ENCODE measurements at places on chromosomes 12 and 14. TPM values are rescaled to one million over a fixed set of nuclear protein-coding genes. Genes with fewer than 3 reads are reported as not detected.

Gene PRH1
- 35.1 TPM for total RNA-seq

DNA sequence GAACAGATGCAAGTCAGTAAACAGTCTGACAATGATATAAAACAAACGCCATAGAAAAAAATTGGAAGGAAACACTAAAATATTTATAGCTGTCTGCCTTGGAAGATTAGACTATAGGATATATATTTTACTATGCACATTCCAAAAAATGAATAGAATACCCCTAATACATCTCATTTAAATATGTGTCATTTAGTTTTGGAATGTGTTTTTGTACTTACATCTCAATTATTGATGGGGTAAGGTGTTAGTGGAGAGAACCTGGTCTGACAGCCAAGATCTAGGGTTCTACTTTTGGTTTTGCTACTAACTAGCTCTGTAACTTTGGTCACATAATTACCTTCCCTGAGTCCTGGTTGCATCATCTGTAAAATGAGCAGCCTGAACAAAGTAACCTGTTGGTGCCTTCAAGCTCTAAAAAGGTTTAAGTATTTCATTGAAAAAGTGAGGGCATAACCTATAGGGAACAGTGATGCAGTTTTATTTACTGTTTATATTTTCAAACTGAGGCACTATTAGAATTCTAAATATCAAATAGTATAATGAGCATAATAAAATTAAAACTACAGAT, 28.6 kb upstream of the SLC6A13 start:
- DNase-seq, result no peak
- H3K36me3 ChIP-seq, result peaks cover 61% of the 10 kb centered on the region
- no peaks in the 10 kb centered on the region for H3K27me3 ChIP-seq
- H3K27ac ChIP-seq, result no peak overlapping the region

- H3K27me3 ChIP-seq, result no peaks in the 10 kb centered on the region
- H3K4me1 ChIP-seq, result no peaks in the 10 kb centered on the region
- H3K4me3 ChIP-seq, result no peak overlapping the region
- no peak overlapping the region for H3K27ac ChIP-seq
- DNase-seq, result no peak
- no peaks in the 10 kb centered on the region for H3K36me3 ChIP-seq
Measured at GRCh38 chr12:56840922-56841321, 77.8 kb downstream of the HSD17B6 start.

DNA sequence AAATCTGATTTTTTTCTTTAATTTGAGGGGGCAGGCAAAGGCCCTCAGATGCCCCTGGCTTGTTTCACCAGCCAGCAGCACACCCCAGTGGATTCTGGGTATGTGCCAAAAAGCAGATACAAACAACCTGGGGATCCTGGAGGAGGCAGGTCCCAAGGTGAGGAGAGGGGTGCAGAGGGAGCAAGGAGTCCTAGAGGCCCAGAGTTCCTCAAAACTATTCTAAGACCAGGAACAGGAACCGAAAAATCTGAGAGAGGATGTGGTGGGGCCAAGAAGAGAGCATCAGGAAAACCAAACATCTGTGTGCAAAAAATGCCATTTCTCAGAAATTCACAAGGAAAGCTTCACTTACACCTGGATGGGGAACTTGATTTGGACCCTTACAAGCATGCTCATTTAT, 8.2 kb downstream of the KCNA5 start:
- no peak for DNase-seq
- H3K27ac ChIP-seq, result no peak overlapping the region
- H3K36me3 ChIP-seq, result no peaks in the 10 kb centered on the region
- no peak overlapping the region for H3K4me3 ChIP-seq

All from natural killer cell (primary cell).